ENCODE measurements at places on chromosomes 5 and 9.

DNA sequence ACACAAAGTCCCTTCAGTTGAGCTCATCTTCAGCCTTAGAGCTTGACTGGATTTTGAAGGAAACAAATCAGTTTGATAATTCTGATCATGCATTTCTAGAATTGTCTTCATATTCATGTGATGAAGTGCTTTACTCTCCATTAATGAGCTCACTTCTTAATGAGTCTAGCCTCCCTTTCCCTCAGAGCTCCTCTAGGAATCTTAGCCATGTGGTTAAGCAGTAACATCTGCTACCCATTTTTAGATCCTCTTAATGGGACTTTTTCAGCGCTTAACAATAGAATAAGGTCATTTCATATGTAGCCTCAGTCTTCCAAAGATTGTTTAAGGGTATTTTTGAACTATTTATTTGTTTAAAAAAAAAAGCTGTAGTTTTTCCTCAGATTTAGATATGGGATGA, 36.9 kb upstream of the LURAP1L start:
- DNase-seq, result no peak

GRCh38 chr5:173197375-173197891, 37.6 kb downstream of the NKX2-5 start:
- DNase-seq, result no peak

DNA sequence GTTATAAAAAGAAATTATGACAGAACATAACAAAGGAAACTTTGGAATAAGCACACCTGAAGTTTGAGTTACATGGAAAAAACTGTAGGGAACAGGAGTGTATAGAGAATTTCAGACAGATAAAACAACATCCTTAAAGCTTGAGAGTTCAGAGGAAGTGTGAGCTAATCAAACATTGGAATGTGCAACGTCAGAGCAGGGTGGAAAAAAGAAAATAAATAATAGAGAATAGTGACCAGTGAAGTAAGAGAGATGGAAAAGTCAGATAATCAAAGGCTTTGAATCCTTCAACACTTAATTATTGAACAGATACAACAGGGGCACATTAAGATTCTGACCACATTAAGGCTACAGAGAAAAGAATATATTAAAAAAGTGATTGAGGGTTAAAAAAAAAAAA, 128.5 kb upstream of the CDH10 start:
- no peak for DNase-seq

- no peak for DNase-seq
Observed at GRCh38 chr5:16619136-16619535, 2.3 kb upstream of the RETREG1 start.

- DNase-seq, result no peak
Observed at GRCh38 chr9:93224591-93224990, 40.7 kb downstream of the WNK2 start.

DNA sequence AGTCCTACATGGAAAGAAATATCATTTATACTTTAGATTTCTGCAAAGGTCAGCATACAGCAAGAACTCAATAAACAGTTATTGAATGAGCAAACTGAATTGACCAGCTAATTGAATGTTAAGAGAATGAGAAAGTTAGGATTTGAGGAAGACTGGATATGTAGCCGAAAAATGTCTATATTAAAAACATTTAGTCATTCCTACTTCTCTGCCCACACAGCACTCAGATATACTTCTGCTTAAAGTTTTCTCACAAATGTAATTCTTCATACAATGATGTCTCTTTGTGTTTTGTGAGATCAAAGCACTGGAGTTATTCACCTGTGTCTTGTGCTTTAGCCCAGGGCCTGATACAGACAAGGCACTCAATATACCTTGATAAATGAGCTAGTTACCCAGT, 188.6 kb downstream of the PARP8 start:
- DNase-seq, result no peak

DNA sequence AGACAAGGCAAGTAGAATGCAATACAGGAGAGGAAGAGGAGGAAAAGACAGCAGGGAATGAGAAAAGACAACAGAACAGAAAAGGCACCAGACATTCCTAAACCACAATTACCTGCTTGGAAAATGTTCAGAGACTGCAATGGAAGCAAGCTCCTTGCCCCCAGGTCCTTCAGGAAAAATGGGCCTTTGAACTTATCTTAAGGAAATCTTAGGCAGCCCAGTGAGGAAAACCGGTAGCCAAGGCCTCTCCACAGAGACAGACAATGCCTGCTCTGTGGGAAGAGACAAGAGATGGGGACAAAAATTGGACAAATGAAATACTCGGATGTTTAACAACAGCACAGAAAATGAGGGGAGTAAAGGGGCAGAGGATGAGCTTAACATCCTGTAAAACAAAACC, 31.2 kb downstream of the HTR4 start:
- no peak for DNase-seq

DNA sequence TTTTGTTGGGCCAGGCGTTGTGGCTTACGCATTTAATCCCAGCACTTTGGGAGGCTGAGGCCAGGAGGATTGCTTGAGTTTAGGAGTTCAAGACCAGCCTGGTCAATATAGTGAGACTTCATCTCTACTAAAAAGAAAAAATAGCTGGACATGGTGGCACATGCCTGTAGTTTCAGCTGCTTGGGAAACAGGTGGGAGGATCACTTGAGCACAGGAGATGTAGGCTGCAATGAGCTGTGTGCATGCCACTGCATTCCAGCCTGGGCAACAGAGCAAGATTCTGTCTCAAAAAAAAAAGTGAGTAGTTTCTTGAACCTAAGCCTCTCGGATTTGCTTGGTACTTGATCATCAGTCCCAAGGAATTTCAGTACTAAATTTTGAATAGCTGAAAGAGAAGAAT, 26.9 kb downstream of the G3BP1 start:
- DNase-seq, result no peak

GRCh38 chr5:42991404-42992087, 48.6 kb downstream of the ANXA2R start:
- DNase-seq, result peak; percentile 53

DNA sequence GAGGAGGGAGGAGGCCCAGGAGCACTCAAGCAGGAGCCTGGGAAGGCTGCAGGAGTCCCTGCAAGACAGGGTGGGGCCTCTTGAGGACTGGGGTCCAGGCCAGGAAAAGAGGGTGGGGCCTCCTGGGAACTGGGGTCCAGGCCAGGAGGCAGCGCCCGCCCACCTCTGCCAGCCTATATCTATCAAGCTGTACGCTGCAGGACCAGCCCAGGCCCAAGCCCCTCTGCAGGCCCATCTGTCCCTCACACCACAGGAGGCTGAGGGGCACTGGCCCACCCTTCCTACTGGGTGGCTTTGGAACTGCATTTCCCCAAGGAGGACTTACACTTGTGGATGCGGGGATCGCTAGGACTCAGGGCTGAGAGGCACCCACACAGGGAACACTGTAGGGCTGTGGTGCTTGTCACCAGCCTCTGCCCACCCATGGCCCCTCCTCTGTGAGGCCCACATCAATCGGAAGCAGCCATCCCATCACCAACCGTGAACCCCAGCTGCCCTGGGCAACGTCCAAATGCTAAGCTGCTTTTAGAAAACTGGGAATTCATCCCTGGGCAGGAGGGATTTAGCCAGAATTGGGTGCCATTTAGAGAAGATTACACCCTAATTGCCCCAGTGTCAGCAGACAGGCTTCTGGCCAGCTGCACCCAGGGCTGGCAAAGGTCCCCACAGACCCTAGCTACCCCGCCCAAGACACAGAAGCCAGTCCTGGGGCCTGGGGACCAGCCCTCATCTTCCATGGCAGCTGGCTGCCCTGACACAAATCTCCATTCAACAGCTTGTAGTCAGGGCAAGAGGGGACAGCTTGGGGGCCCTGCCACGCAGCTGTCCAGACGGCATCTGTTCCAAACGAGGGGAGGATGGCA, 15.3 kb downstream of the BICD2 start:
- DNase-seq, result no peak

GRCh38 chr5:66560371-66560770, 35.8 kb upstream of the MAST4 start:
- DNase-seq, result no peak

DNA sequence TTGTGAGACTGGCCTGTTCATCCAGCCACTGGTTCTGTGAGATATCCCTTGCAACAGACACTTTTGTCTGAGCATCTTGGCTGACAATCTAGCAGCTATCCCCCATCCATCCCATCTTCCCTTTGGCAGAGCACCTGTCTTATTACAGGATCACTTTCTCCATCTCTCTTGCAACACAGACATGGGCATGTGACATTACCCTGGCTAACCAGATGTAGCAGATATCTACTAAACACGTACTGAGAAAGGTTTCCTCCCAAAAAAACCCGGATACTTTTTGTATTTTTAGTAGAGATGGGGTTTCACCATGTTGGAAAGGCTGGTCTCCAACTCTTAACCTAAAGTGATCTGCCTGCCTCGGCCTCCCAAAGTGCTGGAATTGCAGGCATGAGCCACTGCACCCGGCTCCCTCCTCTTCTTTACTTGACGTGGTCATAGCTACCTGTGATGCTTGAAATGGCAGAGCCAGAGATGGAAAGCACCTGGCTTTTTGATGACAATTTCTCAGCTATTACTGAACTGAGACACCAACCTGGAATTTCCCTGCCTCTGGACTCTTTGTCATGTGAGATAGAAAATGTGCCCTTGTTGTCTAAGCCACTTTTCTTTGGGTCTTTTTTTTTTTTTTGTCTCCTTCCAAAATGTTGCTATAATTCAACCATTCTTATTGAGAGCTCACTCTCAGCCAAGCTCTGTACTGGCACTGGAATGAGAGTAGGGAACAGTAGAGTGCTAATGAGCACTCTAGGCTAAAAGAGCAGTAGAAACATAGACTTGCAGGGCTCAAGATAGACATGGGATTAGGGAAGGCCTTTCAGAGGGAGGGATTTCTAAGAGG, 32.6 kb downstream of the FNBP1 start:
- peak; percentile 56 for DNase-seq

- no peak for DNase-seq
Observed at GRCh38 chr5:103703617-103704016, 141.0 kb upstream of the NUDT12 start.

- no peak for DNase-seq
Observed at GRCh38 chr9:16627967-16628366, 242.5 kb downstream of the BNC2 start.

DNA sequence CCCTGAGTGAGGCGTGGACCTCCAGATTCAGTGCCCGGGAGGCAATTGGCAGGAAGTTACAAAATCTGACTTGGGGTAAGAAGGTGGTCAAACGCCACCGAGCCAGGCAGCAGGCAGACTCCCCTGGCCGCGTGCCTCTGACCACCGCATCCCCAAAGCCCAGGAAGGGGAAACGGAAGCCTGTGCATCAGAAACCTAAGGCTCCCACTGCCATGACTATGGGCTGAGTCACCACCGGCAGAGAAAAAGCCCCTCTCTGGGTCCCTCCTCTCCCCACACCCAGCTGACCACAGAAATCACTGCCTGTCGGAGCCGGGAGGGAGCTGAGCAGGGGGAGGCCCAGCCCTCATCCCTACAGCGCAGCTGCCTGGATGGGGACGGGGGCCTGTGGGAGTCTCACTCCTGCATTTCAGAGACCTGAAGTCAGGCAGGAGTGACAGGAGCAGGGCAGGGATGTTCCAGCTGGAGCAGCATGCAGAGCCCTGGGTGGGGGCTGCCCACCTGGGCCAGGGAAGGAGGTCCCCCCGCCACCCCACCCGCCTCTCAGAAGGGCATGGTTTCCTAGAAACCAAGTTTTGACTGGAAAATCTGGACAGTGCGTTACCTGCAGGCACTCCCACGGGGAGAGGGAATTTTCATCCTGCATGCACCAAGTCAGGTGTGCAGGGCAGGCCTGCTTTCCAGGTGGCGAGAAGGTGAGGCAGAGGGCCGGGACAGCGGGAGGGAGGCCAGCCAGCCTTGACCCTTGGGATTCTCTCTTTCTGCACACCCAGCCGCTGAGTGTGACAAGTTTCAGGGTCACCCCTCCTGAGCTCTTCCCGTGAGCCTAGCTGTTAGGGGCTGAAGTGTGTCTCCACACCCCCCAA, 68.2 kb downstream of the LRSAM1 start:
- no peak for DNase-seq

DNA sequence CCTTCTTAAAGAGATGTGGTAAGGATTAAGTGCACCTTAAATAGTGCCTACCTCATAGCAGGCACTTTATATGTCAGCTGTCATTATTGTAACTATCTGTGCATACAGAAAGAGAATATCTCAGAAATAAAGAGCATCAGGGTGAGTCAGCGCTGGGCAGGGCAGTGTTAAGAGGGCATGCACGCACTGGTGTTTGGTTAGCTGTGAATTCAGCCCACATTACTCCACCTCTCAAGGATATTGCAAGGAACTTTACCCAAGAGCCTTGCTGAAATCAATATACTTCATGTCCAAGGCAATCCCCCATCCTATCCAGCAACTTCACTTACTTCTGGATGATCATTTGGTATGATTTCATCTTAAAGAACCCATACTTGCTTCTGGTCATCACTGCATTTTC, 300.9 kb downstream of the NTRK2 start:
- no peak for DNase-seq

GRCh38 chr9:85199866-85200495, 530.5 kb downstream of the NTRK2 start:
- no peak for DNase-seq

DNA sequence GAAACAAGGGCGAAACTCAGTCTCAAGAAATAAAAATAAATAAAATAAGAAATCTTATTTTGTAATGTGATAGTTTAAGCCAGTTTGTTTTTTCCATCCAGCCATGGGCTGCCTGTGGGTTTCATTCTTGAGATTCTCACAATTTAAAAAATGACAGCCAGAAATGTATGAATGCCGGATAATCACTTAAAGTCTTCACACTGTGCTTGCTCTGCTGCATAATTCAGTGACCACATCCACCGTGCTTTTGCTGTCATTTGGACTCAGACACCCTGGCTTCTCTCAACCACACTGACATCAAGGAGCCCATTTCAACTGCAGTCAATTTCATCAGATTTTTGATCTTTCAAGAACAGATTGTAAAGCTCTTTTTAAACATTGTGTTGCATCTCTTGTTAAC, 61.0 kb upstream of the DAPK1 start:
- no peak for DNase-seq

DNA sequence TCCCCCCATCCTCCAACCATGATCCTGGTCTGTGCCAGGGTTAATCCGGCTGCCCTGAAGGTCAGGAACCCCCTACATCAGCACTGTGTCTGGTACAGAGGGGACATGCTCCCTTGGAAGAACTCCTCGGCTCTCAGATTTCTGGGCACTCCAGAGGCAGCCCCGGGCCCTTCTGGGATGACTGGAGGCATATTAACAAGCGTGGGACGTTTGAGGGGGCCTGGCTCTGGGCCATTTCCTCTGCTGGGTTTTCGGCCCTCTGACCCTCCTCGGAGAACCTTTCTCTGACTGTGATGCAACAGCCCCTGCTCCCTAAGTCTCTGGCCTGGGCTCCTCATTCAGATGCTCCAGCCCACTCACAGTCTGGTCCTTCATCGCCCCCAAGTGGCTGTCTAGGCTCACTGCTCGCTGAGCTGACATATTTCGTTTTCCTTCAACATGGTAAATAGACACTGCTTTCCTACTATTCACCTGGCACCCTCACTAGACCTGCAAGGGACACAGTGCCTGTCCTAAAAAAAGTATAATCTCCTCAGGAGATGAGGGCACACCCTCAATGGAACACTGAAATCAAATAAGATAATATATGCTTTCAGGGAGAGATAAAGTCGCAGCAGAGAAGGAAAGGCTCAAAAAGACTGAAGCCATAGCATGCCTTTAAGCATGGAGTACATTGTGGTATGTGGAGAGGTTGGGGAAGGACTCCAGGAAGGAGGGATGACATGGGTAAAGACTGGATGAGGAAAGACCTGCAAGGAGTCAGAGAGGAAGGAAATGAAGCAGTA, 404.7 kb upstream of the TRPC7 start:
- DNase-seq, result no peak

Measured in T follicular helper cell (primary cell).